Thyroid gland (tissue), 4 donors: ENCODE measurements at places on chromosomes 7 and 10. TPM values are rescaled to one million over a fixed set of nuclear protein-coding genes. Genes with fewer than 3 reads are reported as not detected.
A peak's percentile ranks its signal among the peaks of the same experiment; 100 is the strongest.

The CYP2C18 gene
- total RNA-seq, result not detected

The STEAP4 gene
- 45.2 TPM for total RNA-seq

The PPP1R17 gene
- total RNA-seq, result not detected

GRCh38 chr7:151803841-151804240 is 73.1 kb downstream of the PRKAG2 start:
- no peaks in the 10 kb centered on the region for H3K36me3 ChIP-seq
- no peak for DNase-seq
- H3K4me1 ChIP-seq, result no peaks in the 10 kb centered on the region
- no peak overlapping the region for H3K27ac ChIP-seq
- no peaks in the 10 kb centered on the region for H3K27me3 ChIP-seq

The ARHGEF35 gene
- total RNA-seq, result 69.1 TPM

DNA sequence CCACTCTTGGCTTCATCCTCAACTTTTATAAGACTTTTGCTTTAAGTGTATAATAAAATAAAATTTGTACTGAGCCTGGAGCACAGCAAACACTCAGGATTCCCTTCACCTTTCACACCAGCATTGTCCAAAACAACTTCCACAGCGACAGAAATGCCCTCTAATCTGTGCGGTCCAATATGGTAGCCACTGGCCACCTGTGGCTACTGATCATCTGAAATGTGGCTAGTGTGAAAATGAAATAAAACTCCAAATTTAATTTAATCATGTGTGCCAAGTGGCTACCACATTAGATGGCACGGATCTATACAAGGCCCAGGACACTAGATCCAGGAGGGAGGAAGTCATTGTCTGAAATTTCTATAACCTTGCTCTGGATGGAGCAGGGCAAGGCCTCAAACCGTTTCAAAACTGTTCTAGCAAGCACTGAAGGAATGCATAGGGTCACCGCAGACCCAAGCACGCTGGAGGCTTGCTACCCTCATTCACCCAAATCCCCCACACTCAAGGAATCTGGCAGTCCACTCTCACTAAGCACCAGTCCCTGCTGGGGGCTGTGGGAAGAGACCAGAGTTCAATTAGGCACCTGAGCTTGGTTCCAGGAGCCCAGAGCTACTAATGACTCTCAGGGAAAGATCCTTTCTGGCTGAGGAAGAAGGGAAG is 6.3 kb upstream of the MYO1G start:
- H3K4me3 ChIP-seq, result no peak overlapping the region
- no peak overlapping the region for H3K27ac ChIP-seq

- H3K4me1 ChIP-seq, result no peaks in the 10 kb centered on the region
- H3K4me3 ChIP-seq, result no peak overlapping the region
- H3K27ac ChIP-seq, result no peak overlapping the region
- DNase-seq, result peak; percentile 57
These were observed 111.8 kb downstream of the OAT start for GRCh38 chr10:124306922-124307371.

The ARHGAP19 gene
- total RNA-seq, result 7.3 TPM

DNA sequence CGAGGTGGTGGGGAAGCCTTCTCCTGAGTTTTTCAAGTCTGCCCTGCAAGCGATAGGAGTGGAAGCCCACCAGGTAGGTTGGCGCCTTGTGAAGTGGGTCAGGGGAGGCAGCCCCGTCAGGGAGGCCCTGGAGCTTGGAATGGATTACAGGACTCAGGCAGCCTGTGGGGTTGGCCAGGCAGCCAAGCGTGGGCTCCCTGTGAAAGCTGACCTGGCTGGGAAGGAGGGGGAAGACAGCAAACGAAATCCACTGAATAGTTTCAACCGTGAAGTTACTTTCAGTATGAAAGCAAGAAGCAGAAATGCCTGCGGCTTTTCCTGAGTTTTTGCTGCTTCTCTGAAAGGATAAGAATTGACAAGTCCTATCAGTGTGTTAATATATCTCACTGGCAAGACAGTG is 36.4 kb downstream of the LHPP start:
- no peaks in the 10 kb centered on the region for H3K27me3 ChIP-seq
- peak; percentile 83 for DNase-seq
- no peaks in the 10 kb centered on the region for H3K36me3 ChIP-seq

The STEAP2 gene
- total RNA-seq, result 28.9 TPM

- H3K4me3 ChIP-seq, result no peak overlapping the region
- no peaks in the 10 kb centered on the region for H3K27me3 ChIP-seq
These were observed 975 bp upstream of the USP54 start for GRCh38 chr10:73591935-73592699.

The SPAM1 gene
- not detected for total RNA-seq

GRCh38 chr7:3043544-3044371 is at the start of gene CARD11:
TSS of gene CARD11 (minus strand) at chr7:3043867. CDS start at chr7:2958506, 85,361 bp downstream.
- H3K27me3 ChIP-seq, result no peaks in the 10 kb centered on the region
- H3K4me3 ChIP-seq, result no peak within 1 kb of the TSS
- H3K36me3 ChIP-seq, result no peaks in the 10 kb centered on the region
- no peak within 1 kb of the TSS for H3K27ac ChIP-seq
- H3K4me1 ChIP-seq, result no peaks in the 10 kb centered on the region

The RBP3 gene
- total RNA-seq, result not detected

DNA sequence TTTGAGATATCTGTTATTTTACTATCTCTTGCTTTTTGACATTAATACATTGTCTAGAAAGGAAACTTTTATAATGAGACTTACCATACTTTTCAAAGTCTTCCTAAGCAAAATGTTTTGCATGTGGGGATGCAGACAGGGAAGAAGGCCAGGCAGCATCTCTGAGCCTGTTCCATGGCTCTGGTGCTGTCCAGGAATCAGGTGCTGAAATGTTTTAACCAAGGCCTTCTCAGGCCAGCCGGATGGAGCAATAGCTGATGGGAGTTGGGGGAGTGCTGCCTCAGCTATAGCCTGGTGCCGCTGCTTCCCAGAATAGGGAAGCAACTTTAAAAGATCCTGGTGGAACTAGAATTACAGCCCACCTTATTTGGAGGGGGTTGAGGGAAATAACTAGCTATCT is 38.5 kb downstream of the CRTAC1 start:
- no peak overlapping the region for H3K4me3 ChIP-seq
- no peaks in the 10 kb centered on the region for H3K27me3 ChIP-seq
- DNase-seq, result no peak

The GRID1 gene
- 28.1 TPM for total RNA-seq

DNA sequence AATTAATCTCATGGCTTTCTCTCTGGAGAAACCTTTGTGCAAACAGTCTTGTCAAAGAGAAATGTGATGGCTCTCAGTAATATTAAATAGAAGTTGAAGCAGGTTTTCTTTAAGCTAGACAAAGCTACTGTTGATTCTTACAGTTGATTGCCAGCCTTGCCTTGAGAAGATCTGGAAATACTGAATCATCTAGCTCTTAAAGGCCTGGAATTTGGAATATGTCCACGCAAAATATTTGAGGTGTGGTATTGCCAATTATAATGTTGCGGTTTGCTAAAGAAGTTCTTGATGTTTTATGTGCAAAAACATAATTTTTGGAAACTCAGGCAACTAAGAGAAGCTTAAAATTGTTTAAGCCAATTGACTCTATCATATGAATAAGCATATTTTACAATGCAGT is 371.9 kb downstream of the PHF14 start:
- no peaks in the 10 kb centered on the region for H3K4me1 ChIP-seq
- DNase-seq, result no peak
- no peak overlapping the region for H3K4me3 ChIP-seq
- no peak overlapping the region for H3K27ac ChIP-seq
- H3K27me3 ChIP-seq, result no peaks in the 10 kb centered on the region

DNA sequence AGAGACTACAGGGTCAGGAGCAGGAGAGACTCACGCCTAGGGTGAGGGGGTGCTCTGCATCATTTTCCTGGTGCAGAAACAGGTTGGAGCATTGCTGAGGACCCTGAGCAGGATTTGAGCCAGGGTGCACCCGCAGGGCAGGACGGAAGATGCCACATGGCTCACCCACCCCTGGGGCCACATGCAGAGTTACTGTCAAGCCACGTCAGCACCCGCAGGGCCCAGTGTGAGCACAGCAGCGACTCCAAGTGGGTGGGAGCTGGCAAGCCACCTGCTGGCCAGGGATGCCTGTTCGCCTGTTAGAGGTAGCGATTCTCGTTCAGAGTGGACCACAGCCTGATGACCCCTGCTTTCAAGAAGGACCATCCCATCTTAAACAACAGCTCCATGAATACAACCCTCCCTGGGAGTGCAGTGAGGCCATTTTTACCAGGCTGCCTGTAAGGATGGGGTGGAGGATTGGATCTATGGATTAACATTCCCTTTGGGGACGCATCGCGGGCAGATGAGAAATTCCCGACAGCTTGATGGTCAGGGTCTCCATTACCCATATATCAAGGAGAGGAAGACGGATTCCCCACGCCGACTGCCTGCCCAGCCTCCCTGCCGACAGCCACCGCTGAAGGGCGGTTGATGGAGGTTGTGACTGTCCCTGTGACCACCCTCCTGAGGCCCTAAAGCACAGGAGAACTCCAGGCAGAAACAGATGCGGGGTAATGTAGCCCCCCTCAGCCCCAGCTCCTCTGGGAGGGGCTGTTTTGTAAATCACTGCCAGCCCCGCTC is 101.1 kb upstream of the RET start:
- no peak for DNase-seq
- H3K36me3 ChIP-seq, result no peaks in the 10 kb centered on the region
- H3K27me3 ChIP-seq, result no peaks in the 10 kb centered on the region
- H3K27ac ChIP-seq, result no peak overlapping the region
- no peak overlapping the region for H3K4me3 ChIP-seq
- no peaks in the 10 kb centered on the region for H3K4me1 ChIP-seq

DNA sequence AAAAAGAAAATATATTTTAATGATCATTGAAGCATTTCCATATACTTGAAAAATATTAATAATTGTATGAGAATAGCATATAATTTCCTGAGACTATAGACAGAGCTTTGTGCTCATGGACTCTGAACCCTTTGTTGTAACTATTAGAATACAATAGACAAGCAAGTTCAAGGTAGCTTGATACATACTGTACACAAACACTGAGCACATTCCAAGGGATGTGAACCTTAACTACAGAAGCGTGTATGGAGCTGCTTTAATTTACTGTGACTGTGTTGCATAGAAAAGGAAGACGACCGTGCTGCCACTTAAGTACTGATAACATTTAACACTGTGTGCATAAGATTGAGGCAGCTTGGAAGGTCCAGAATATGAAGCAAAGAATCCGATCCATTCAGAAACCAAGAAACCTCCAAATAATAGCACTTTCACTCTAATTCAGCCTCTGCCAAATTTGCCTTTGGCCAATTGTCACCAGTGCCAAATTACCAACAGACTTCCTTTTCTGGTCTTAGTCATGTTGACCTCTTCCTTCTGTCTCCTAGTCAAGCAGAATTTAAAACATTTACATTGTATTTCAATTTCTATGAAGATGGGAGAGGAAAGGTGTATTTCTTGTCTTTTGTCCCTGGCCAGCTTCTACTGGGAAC is 566.1 kb upstream of the GALNT17 start:
- no peak for DNase-seq
- H3K27ac ChIP-seq, result no peak overlapping the region
- peaks cover 27% of the 10 kb centered on the region for H3K4me1 ChIP-seq
- no peak overlapping the region for H3K4me3 ChIP-seq
- no peaks in the 10 kb centered on the region for H3K27me3 ChIP-seq

- H3K36me3 ChIP-seq, result no peaks in the 10 kb centered on the region
- no peak overlapping the region for H3K4me3 ChIP-seq
- H3K27me3 ChIP-seq, result no peaks in the 10 kb centered on the region
- peaks cover 22% of the 10 kb centered on the region for H3K4me1 ChIP-seq
- DNase-seq, result no peak
These were observed 35.9 kb upstream of the SFTPD start for GRCh38 chr10:79984851-79985250.

DNA sequence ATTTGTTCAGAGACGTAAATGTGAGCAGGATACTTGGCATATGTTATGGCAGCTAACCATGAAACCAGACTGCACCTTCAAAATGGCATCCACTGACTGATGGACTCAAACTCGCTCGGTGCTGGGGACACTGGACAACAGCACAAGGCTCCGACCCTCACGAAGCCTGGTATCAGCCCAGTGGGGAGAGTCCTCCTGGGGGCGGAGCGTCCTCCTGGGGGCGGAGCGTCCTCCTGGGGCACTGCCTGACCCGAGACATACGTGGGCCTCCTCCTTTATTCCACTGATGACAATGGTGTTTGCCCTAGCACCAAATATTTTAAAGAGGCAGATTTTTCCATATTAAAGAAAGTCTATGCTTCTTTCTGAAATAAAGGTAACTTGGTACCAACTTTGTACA is 39.5 kb downstream of the ESYT2 start:
- no peak overlapping the region for H3K27ac ChIP-seq
- no peaks in the 10 kb centered on the region for H3K27me3 ChIP-seq
- H3K4me1 ChIP-seq, result no peaks in the 10 kb centered on the region
- peaks cover 8% of the 10 kb centered on the region for H3K36me3 ChIP-seq

GRCh38 chr10:14366760-14367159 is 36.0 kb upstream of the FRMD4A start:
- H3K4me1 ChIP-seq, result no peaks in the 10 kb centered on the region
- H3K36me3 ChIP-seq, result no peaks in the 10 kb centered on the region
- no peak overlapping the region for H3K4me3 ChIP-seq
- DNase-seq, result no peak
- no peak overlapping the region for H3K27ac ChIP-seq

GRCh38 chr7:106841896-106842390 is 23.1 kb upstream of the PIK3CG start:
- no peaks in the 10 kb centered on the region for H3K27me3 ChIP-seq
- no peak overlapping the region for H3K4me3 ChIP-seq
- DNase-seq, result no peak
- H3K4me1 ChIP-seq, result no peaks in the 10 kb centered on the region
- H3K27ac ChIP-seq, result no peak overlapping the region

DNA sequence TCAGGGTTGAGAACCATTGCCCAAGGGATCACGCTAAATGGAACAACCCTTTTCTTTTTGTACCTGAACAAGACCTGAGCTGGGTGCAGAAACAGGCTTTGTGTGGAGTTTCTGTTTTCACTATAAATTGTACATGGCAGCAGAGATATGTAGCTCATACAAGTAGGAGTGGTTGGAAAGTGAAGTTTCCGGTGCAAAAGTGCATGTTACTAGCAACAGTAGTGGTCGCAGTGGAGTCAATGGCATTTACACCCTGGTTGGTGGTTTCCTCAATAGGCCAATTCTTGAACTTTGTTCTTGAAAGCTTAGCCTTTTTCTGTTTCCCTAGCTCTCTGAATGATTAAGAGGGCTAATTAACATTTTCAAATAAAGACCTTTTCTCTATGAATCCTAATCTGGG is 170.7 kb downstream of the NEBL start:
- no peaks in the 10 kb centered on the region for H3K4me1 ChIP-seq
- no peak for DNase-seq
- no peaks in the 10 kb centered on the region for H3K27me3 ChIP-seq
- no peaks in the 10 kb centered on the region for H3K36me3 ChIP-seq
- no peak overlapping the region for H3K27ac ChIP-seq

DNA sequence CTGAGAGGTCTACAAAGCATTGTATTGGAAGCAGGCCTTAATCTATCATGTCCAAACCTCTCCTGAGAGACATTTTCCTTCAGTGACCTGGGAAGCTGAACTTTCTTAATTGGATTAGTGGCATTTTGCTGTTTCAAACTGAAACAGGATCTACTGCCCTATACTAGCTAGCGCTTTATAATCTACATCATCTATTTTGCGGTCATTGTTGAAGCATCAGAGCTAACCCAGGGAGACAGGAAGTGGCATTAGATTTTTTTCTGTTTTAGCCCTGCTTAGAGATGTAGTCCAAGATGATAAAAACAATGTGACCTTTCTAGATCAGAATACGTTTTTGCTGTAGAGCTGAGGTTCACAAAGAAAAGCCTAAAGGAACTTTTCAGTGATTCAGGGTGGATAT is 147.4 kb upstream of the AGR3 start:
- no peaks in the 10 kb centered on the region for H3K27me3 ChIP-seq
- no peak for DNase-seq
- H3K36me3 ChIP-seq, result no peaks in the 10 kb centered on the region

- H3K36me3 ChIP-seq, result no peaks in the 10 kb centered on the region
- H3K27me3 ChIP-seq, result no peaks in the 10 kb centered on the region
- no peak overlapping the region for H3K27ac ChIP-seq
- DNase-seq, result no peak
- no peaks in the 10 kb centered on the region for H3K4me1 ChIP-seq
These were observed 329.3 kb downstream of the FRMD4A start for GRCh38 chr10:14001298-14002040.

The NKX2-3 gene
- not detected for total RNA-seq
